Activated T-helper 1 cell treated with anti-CD3 and anti-CD28 coated beads, Interleukin-12 subunit alpha, Interleukin-12 subunit beta, Interleukin-2, Interleukin-4 antibody, amounts not matched to agents 30 ng/mL and 10 ng/mL and 1 ng/mL, durations not matched to agents 14 hours and 24 hours and 36 hours (primary cell): ENCODE measurements at places on chromosomes 2 and 18.

DNA sequence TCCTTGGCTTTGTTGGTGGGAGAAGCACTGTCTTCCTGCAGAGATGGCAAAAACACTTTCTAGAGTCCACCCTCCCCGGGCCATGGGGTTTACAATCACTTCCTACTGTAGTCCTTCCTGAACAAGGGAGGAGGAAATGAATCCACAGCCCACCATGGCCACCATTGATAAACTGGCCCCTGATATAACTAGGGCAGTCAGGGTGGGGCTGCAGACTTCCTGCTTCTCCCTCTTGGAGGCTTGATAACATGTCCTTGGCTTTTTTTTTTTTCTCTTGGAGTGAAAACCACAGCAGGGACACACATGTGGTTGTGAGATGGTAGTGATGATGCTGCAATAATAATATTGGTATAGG lies 437.8 kb downstream of the ZNF521 start:
- H3K4me3 ChIP-seq: no peak overlapping the region
- H3K27ac ChIP-seq: no peak overlapping the region
- peaks cover 3% of the 10 kb centered on the region for H3K27me3 ChIP-seq
- no peak for DNase-seq
- no peaks in the 10 kb centered on the region for H3K36me3 ChIP-seq

DNA sequence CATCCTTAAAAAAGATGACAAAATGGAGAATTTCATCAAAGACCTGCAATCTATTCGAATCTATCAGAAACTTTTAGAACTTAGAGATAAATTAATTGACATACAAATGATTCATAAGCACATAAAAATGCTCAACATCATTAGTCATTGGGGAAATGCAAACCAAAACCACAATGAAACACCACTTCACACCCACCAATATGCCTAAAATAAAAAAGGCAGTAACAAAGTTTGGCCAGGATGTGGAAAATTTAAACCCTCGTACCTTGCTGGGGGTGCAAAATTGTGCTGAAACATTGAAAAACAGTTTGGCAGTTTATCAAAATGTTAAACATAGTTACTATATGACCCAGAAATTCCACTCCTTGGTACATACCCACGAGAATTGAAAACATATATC lies 11.5 kb upstream of the EIF2AK3 start:
- no peaks in the 10 kb centered on the region for H3K27me3 ChIP-seq
- peaks cover 12% of the 10 kb centered on the region for H3K36me3 ChIP-seq
- H3K27ac ChIP-seq: peak overlapping the region; percentile 82
- no peak overlapping the region for H3K4me3 ChIP-seq
- peak; percentile 19 for DNase-seq
- H3K4me1 ChIP-seq: peaks cover 65% of the 10 kb centered on the region

DNA sequence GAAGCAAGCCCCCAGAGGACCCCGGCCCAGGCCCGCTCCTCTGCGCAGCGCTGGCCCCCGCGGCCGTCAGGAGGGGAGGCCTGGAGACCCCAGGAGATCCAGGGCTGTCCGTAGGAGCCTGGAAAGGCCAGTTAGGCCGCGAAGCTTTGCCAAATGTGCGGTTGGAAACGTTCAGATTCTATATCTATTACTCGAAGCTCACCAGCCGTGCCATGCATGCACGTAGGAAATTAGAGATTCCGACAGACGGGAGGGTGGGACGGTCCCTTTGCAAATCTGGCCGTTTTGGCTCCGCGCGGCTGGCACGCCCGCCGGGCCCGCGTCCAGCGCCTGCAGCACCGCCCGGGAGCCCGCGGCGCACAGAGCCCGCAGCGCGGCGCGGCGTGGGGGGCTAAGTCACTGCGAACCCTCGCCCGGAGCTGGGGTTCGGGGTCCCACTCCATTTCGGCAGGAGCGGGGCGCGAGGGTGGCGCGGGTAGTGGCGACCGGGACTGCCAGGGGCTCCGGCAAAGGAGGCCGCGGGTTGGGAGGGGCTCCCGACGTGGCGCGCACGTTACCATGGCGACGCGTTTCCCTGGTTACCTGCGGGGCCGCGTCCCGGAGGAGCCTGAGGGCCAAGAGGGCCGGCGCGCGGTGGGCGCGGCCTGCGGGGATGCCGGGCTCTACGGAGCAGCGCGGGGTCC lies 488.6 kb upstream of the SMIM21 start:
- no peak for DNase-seq
- H3K4me3 ChIP-seq: no peak overlapping the region
- no peaks in the 10 kb centered on the region for H3K36me3 ChIP-seq

- DNase-seq: no peak
- H3K27ac ChIP-seq: no peak overlapping the region
- H3K27me3 ChIP-seq: no peaks in the 10 kb centered on the region
- H3K4me3 ChIP-seq: no peak overlapping the region
- H3K36me3 ChIP-seq: no peaks in the 10 kb centered on the region
- no peaks in the 10 kb centered on the region for H3K4me1 ChIP-seq
Measured at GRCh38 chr2:148209603-148210002, 188.7 kb downstream of the MBD5 start.

- DNase-seq: no peak
- no peaks in the 10 kb centered on the region for H3K27me3 ChIP-seq
- no peak overlapping the region for H3K27ac ChIP-seq
Measured at GRCh38 chr2:9700109-9700495, 69.3 kb upstream of the YWHAQ start.

DNA sequence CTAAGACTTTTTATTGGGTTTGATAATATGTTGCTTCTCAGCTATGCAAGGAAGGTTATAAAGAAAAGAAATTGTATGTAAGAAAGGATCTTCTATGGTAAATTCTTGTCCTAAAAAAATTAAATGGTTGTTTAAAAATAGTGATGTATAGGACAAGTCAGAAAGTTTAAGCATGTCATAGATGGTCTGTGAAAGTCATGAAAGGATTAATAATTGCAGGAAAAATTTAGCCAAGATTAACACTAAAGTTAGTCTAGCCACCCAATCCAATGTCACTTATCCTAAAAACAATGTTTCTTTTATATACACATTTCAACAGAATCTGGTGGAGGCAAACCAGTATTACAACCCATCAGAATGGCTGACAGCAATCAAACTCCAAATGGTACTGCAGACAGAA lies 1046.7 kb upstream of the SLC39A10 start:
- no peaks in the 10 kb centered on the region for H3K4me1 ChIP-seq

- H3K36me3 ChIP-seq: no peaks in the 10 kb centered on the region
- no peak overlapping the region for H3K27ac ChIP-seq
- no peaks in the 10 kb centered on the region for H3K27me3 ChIP-seq
- DNase-seq: no peak
- no peaks in the 10 kb centered on the region for H3K4me1 ChIP-seq
- no peak overlapping the region for H3K4me3 ChIP-seq
Measured at GRCh38 chr2:66058675-66059074, 376.2 kb upstream of the MEIS1 start.

DNA sequence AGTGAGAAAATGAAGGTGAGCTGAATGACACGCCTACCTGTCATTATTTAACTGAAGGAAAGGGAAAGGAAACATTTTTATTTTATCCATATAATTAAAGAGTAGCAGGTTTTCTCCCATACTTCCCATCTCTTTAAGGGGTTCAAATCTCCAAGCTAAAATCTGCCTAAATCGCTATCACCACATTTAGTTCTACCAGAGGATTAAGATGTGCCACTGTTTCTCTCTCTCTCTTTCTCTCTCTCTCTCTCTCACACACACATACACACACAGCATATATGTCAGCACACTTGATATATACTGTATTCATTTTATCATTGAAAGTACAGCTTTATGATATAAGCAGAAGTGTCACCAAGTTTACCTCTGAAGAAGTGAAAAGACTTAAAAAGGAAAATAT lies 3.1 kb downstream of the WIPF1 start:
- no peak for DNase-seq
- peaks cover 52% of the 10 kb centered on the region for H3K36me3 ChIP-seq
- H3K27me3 ChIP-seq: no peaks in the 10 kb centered on the region
- H3K27ac ChIP-seq: peak overlapping the region; percentile 98
- H3K4me1 ChIP-seq: peaks cover 58% of the 10 kb centered on the region
- peak overlapping the region; percentile 89 for H3K4me3 ChIP-seq

DNA sequence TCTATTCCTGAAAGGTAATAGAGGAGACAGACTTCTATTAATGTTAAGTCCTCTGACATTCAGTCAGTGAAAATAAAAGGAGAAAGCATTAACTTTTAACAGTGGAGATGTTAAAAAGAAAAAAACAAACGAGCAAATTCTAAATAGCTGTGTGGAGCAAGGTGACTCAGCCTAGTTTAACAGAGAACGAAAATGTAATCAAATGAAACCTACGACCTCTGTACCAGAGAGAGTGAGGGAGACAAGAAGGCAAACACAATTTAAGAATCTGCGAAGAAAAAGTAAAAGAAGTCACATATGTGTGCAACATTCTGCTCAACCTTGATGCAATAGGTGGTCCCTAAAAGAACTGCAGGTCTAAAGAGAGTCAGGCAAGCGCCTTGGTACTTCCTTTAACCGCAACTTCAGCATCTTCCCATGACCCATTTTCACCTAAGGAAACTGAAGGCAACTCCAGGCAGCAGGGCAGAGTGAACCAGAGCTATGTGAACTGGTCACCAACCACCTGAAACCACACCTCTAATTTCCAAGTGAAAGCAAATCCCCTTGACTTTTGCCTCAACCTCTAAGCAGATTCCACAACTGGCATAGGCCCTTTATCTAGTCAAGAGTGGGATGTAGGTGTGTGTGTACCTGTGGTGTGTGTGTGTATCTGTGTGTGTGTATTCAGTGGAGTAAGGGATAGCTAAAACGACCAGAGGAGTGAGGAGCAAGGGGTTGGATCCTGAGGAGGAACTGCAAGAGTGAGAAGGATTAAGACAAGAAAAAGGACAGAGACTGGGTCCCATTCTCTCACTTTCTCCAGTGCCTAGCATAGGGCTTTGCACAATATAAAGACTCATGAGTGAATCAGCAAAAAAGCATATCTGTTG lies 43.0 kb downstream of the FIGN start:
- no peaks in the 10 kb centered on the region for H3K36me3 ChIP-seq
- no peaks in the 10 kb centered on the region for H3K27me3 ChIP-seq
- H3K4me1 ChIP-seq: no peaks in the 10 kb centered on the region
- DNase-seq: no peak
- H3K4me3 ChIP-seq: no peak overlapping the region

DNA sequence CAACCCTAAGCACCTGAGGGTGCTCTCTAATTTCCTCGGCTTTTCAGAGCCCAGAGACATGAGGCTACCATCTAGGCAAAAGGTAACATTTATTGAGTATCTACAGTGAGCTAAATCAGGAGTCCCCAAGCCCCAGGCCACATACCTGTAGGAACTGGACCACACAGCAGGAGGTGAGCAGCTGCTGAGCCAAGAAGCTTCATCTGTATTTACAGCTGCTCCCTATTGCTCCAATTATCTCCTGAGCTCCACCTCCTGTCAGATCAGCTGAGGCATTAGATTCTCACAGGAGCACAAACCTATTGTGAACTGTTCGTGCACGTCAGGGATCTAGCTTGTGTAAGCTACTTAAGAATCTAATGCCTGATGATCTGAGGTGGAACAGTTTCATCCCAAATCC lies 70.2 kb downstream of the RND3 start:
- H3K36me3 ChIP-seq: no peaks in the 10 kb centered on the region
- no peaks in the 10 kb centered on the region for H3K4me1 ChIP-seq
- no peak overlapping the region for H3K4me3 ChIP-seq
- H3K27me3 ChIP-seq: no peaks in the 10 kb centered on the region
- H3K27ac ChIP-seq: no peak overlapping the region

GRCh38 chr2:120559401-120559800 lies 176.3 kb upstream of the GLI2 start:
- H3K4me1 ChIP-seq: no peaks in the 10 kb centered on the region
- H3K36me3 ChIP-seq: no peaks in the 10 kb centered on the region
- no peak overlapping the region for H3K4me3 ChIP-seq
- H3K27ac ChIP-seq: no peak overlapping the region
- H3K27me3 ChIP-seq: peaks cover 5% of the 10 kb centered on the region
- no peak for DNase-seq

- H3K27ac ChIP-seq: no peak overlapping the region
- no peaks in the 10 kb centered on the region for H3K27me3 ChIP-seq
- H3K4me3 ChIP-seq: no peak overlapping the region
- H3K4me1 ChIP-seq: no peaks in the 10 kb centered on the region
- no peak for DNase-seq
- no peaks in the 10 kb centered on the region for H3K36me3 ChIP-seq
Measured at GRCh38 chr2:78913257-78913656, 112.2 kb upstream of the REG3G start.

- H3K4me3 ChIP-seq: no peak overlapping the region
- H3K27ac ChIP-seq: no peak overlapping the region
- H3K27me3 ChIP-seq: peaks cover 2% of the 10 kb centered on the region
Measured at GRCh38 chr2:217440000-217440399, 562.8 kb downstream of the TNS1 start.

DNA sequence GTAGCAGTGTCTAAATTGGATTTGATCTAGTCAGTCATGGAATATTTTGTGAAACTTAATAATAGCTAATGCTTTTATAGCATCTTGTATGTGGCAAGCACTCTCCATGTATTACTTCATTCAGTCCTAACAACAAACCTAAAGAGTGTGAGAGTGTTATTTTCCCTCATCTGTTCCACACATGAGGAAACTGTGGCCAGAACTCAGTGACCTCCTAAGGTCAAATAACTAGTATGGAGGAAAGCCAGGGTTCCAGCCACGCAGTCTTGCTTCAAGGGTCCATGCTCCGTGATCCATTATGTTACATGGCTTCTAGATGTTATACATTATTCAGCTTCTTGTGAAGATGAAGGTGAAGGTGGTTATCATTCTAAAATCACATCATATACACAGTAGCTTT lies 45.5 kb downstream of the TWSG1 start:
- no peaks in the 10 kb centered on the region for H3K27me3 ChIP-seq
- DNase-seq: no peak
- no peak overlapping the region for H3K27ac ChIP-seq
- no peaks in the 10 kb centered on the region for H3K4me1 ChIP-seq
- no peak overlapping the region for H3K4me3 ChIP-seq
- no peaks in the 10 kb centered on the region for H3K36me3 ChIP-seq

GRCh38 chr2:62229082-62229605 lies 33.2 kb downstream of the B3GNT2 start:
- H3K4me1 ChIP-seq: peaks cover 13% of the 10 kb centered on the region
- DNase-seq: no peak
- H3K27me3 ChIP-seq: no peaks in the 10 kb centered on the region
- H3K27ac ChIP-seq: no peak overlapping the region

DNA sequence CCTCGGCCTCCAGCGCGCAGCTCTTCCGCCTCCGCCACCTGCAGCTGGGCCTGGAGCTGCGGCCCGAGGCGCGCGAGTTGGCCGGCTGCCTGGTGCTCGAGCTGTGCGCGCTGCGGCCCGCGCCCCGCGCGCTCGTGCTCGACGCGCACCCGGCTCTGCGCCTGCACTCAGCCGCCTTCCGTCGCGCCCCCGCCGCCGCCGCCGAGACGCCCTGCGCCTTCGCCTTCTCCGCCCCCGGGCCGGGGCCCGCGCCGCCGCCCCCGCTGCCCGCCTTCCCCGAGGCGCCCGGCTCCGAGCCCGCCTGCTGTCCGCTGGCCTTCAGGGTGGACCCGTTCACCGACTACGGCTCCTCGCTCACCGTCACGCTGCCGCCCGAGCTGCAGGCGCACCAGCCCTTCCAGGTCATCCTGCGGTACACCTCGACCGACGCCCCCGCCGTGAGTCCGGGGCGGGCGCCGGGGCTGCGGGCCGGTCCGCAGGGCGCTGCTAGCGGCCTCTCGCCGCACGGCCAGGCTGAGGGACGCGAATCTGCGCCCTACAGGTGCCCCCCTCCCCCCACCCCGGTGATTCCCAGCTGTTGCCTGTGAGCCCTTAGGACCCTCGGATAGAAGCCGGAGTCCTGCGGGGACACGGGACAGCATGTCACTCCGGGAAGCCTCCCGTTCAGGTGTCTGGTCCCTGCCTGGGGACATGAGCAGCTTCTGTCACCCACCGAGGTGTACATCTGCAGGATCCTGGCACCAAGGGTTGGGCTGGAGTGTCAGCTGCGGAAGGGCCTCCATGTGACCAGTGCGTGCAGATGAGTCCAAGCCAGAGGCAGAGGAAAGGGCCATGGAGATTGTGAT lies 616 bp downstream of the RNPEPL1 start:
- H3K36me3 ChIP-seq: peaks cover 16% of the 10 kb centered on the region
- H3K27ac ChIP-seq: peak overlapping the region; percentile 82
- peaks cover 59% of the 10 kb centered on the region for H3K4me1 ChIP-seq
- peak; percentile 54 for DNase-seq
- peak overlapping the region; percentile 83 for H3K4me3 ChIP-seq
- no peaks in the 10 kb centered on the region for H3K27me3 ChIP-seq
